Activated naive CD4-positive, alpha-beta T cell (primary cell): ENCODE measurements at places on chromosomes 7 and 10.

DNA sequence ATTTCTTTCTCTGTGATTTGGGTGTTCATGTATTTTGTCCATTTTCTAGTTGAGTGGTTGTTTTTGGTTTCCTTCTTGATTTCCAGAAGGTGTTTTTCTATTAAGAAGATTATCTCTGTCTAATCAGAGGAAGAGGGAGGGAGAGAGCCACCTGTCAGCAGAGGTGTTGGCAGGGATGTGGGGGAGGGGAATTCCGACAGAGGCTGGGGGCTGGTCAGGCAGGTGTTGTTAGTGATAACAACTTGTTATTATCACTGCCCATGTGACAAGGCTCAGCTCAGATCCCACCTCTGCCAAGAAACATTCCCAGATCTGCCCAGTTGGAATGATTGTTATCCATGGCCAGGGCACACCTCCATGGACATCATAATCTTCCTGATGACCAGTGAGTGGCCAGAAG, 293.4 kb downstream of the GFRA1 start:
- DNase-seq: no peak

DNA sequence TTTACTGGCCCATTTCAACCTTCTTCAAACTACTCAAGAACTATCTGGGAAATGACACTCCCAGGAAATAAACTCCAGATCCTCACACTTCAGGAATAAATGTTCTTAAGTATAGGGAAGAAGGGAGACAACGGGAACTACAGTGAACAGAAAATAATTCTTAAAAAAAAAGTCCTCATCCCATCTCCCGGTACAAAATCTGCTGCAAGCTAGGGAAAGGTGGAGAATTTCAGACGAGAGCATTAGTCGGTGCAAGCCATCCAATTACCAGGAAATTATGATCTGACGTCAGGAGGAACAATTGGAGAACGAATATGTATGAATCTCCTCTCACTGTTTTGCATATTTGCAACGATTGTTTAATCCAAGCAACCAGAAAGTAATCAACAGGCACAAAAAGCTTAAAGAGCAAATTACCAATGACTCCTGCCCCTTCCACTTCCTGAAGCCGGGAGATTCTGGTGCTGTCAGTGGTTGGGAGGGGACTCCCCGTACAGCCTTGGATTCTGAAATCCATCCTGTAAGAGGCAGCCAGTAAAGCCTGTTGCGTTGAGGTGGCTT, 15.1 kb upstream of the GATA3 start:
- no peak for DNase-seq

DNA sequence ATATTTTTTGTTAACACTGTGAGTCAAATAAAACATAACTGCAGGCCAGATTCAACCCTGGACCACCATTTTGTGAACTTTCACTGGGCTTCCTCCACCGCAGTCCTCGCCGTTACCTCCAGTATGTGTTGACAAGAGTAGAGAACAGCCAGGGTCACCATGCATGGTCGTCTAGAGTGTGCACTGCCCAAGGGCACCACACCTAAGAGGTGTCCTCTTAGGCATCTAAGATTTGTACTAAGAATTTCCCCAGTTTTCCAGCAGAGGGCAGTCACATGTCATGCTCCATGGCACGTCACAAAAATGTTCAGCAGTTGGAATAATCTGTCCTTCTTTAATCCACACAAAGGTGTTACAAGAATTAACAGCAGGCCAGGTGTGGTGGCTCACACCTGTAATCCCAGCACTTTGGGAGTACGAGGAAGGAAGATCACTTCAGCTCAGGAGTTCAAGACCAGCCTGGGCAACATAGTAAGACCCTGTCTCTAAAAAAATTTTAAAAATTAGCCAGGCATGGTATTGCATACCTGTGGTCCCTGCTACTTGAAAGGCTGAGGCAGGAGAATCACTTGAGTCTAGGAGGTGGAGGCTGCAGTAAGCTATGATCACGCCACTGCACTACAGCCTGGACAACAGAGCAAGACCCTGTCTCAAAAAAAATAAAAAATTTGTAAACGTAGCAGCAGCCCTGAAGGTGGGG, 71.2 kb upstream of the FOXK1 start:
- DNase-seq: peak; percentile 10

GRCh38 chr7:112252141-112252540, 45.6 kb downstream of the ZNF277 start:
- no peak for DNase-seq

DNA sequence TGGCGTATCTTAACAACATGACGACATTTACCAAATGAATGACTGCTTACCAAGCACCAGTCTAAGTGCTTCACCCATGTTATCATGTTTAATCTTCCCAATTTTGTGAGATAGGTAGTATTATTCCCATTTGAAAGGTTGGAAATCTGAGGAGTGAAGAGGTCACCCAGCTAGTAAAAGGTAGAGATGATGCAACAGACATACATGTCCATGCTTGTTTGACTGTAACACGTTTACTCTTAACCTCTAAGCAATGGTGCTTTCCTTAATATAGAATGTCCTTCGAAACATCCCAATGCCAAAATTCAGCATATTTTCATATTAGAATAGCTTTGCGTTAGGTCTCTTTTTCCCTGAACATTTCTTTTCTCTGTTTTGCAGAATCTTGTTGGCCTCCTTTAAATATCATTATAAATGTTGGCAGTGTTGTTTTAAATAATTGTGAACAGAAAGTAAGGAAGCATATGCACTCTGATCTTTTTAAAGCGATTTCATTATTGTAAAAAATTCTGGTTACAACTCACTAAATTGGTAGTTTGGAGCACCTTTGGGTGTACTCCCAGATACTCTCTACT, 722.8 kb downstream of the AUTS2 start:
- no peak for DNase-seq

- no peak for DNase-seq
Observed at GRCh38 chr7:67475293-67475692, 478.7 kb downstream of the TYW1 start.

DNA sequence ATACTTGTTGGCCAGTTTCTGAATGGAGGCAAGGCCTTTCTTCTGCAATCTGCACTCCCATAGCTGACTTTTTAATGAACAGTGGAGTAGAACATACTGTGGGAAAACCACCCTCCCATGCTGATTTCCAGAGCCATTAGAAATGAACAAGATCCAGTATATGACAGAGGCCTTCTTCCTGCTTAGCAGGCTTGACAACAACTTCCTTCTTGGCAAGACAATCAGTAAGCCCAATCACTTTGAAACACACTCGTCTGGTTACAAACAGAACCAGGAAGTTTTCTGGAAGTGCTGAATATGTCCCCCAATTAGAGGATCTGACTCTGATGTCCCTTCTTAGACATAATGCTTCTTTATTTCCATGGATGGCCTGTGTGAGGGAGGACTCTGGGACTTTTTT, 103.4 kb downstream of the SAMD9 start:
- DNase-seq: no peak

GRCh38 chr7:36029853-36030515, 123.1 kb upstream of the EEPD1 start:
- no peak for DNase-seq

- no peak for DNase-seq
Observed at GRCh38 chr7:102061354-102061945, 225.2 kb upstream of the SH2B2 start.

DNA sequence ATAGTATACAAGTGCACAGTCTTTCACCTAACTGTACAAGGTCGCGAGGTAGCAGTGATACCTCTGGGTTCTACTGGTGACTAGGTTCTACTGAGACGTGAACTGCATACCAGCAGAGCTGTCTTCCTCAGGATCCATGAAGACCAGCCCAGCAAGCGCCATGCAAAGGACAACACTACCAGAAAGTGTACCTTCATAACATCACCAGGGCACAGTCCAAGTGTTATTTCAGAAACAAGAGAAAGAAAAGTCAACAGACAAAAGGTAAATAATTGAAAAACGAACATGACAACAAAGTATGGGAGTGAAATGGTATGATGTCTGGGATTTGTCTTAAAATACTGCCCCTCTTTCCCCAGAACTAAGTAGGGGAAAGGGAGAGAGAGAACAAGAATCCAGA, 141.1 kb upstream of the ASAH2 start:
- no peak for DNase-seq
